ENCODE measurements at places on chromosomes 11 and 22.

DNA sequence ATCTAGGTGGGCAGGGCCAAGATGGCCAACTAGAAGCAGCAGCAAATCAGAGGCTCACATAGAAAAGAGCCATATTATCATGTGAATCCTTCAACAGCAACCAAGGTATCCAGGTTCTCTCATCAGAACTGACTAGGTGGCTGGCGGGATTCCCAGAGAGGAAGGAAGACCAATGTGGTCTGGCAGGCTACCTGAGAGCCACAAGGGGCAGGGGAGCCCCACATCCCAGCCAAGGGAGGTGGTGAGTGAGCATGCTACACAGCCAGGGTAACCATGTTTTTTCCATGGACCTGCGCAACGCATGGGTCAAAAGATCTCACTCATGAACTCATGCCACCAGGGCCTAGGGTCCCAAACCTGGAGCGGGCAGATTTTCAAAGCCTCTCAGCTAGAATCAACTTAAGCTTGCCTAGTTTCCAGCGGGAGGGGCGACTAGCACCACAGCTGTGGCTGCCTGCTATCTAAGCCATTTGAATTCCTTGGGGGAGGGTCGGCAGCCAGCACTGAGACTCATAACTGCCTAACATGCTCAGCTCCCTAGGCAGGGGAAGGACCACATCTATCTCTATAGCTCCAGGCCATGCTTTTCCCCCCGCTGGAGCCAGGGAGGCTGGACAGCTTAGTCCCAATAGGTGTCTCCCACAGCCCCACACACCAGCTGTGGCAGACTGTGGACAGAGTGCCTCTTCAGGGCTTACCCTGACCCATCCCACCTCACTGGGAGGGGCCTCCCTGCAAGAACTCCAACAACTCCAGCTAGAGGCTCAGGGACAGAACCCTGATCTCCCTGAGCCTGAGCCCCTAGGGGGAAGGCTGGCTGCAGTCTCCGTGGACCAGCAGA is 28.7 kb upstream of the CASP12 start:
- DNase-seq = no peak

DNA sequence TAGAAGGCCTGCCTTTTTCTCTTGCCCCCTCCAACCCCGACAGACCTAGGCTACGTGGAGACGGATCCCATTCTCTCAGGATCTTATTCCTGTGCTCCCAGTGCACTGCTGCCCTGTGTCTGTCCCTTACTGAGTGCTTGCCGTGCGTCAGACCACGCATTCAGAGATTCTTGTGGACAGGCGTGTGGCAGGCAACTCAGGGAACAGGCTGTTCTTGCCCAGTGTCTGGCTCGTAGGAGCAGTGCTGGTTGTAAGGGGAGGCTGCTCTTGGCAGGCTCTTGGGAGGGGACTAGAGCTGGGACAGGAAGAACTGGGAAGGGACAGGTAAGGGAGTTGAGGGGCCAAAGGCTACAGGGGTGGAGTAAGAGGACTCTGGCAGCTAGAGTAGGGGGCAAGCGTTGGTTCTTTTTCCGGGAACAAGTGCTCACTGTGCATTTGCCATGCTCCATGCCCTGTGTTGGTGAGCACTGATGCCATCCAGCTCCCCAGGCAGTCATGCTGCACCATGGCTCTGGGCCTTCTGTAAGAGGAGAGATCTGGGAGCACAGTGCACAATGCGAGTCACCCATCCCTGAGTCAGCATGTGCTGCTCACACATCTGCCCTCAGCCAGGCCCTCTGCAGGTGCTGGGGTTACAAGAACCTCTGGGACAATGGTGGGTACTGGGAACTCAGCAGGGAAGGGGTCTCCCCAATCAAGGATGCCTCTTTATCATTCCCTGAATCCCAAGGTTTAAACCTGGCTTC is 119.1 kb downstream of the TBC1D22A start:
- DNase-seq = no peak

- DNase-seq = peak; percentile 46
Measured at GRCh38 chr22:20021196-20022181, 579 bp downstream of the TANGO2 start.

- DNase-seq = no peak
Measured at GRCh38 chr11:12876340-12876739, 132.8 kb upstream of the RASSF10 start.

DNA sequence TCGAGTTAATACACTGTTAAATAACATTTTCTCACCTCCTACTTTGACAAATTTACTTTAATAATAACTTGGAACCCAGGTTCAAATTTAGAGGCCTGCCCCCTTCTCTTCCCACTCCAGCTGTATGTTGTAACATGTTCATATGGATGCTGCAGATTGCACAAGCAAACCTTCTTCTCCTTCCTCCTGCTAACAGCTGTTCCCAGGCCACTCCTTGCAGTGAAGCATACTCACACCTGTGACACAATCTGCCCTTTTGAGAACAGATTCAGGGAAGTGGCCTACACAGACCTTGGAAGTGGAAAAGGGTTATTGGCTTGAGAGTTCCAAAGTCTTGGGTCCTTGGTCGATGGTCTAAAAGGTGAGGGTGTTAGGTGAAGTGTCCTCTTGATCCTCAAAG is 131.9 kb downstream of the TEAD1 start:
- DNase-seq = peak; percentile 59

- no peak for DNase-seq
Measured at GRCh38 chr11:117290809-117291396, at the start of gene BACE1-AS. TSS of gene BACE1-AS (plus strand) at chr11:117291346.

- DNase-seq = no peak
Measured at GRCh38 chr22:37126882-37127281, 17.4 kb upstream of the TMPRSS6 start.

GRCh38 chr11:45453721-45454120 is 167.6 kb upstream of the SYT13 start:
- DNase-seq = no peak

DNA sequence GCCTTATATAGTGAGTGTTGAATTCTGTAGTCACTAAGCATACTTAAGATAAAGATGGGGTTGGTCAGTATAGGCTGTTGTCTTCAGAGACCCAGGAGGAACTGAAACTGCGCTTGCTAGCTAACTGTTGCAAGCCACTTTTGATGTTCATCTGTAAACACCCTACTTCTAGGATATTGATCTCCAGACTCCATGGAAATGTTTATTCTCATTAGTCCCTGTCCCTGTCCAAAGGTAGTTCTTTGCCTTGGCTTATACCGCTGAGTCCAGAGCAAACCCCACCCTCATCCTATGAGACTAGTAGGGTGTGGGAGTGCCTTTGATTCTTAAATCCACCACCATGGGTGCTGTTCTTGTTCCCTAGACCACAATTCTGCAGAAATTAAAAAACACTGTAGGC is 36.4 kb downstream of the DEPDC5 start:
- no peak for DNase-seq

- no peak for DNase-seq
Measured at GRCh38 chr22:48594016-48594756, 1233.5 kb downstream of the BRD1 start.

GRCh38 chr11:4041731-4042391 is 52.7 kb upstream of the RRM1 start:
- DNase-seq = no peak

DNA sequence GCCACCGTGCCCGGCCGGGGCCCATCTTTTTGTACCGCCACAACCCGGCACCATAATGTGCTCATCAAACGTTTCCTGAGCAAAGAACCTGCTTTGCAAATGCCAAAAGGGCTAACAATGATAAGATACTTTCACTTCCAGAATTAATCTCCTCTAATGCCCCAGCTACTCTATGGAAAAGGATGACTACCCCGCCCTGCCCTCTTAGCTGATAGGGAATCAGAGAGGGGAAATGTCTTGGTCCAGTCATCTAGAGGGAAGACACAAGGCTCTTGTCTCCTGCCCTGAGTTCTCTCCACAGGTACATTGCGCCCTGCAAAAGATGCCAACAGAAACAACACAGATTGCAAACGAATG is 586 bp downstream of the TTLL1 start:
- DNase-seq = no peak

DNA sequence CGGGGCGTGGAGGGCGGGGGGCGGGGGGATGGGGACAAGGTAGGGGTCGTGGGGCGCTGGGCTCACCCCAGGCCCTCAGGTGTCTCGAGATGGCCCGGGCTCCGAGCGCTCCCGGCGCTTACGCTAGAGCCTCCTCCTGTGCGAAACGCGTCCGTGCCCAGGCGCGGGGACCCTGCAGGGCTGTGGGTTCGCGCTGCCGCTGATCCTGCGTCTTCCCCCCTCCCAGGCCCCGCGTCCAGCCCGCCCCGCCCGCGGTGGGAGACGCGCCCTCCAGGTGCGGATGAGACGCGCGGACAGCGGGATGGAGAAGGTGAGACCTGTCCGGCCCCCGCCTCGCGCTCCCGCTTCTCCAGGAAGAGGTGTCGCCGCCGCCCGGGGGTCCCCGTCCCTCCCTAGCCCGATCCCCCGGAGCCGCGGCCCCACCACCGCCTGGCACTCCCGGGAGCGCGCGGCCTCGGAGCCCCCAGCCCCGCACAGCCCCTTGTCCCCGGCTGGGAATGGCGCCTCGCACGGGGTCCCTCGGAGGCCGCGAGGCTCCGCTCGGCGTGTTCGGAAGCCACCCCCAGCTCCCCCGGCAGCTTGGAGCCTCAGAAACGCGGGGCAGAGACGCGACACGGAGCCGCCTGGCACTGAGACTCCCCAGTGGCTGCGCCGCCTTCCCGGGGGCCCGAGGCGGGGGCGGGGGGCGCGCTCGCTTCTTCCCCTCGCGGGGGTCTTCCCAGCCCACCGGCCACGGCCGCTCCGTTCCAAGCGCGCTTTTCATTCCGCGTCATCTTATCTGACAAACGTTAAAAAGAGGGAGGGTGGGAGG is 27.6 kb upstream of the TOLLIP start:
- no peak for DNase-seq

- no peak for DNase-seq
Measured at GRCh38 chr11:6390718-6391469, 620 bp downstream of the SMPD1 start.

DNA sequence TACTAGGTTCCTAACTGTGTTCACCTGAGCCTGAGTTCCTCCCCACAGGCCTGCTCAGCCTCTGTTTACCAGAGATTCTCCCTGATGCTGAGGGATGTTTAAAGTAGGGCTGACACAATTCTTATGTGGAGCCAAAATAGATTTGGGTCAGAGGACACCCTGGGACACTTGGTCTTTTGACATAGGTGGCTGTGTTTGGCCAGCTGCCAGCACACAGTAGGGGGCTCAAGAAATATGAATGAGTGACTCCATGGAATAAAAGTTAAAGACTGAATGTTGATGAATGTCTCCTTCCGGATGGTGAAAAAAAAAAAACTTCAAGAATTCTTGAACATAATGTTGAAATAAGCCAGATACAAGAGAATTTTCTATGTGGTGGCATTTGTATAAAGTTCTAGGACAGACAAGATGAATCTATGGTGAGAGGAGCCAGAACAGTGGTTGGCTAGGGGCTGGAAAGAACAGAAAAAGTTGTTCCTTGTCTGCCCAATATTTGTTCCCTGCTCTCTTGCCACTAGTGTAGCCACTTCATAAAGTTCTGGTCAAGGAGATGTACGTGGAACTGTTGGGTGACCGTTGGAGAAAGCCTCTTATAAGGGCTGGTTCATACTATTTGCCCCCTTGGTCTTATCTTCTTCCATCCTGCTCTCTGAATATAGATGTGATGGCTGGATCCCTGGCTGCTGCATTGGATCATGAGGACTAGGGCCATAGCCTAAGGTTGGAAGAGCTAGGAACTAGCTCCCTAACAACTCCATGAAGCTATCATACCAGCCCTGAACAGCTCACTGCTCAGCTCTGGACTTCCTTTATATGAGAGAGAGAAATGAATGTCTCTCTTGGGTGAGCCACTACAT is 40.3 kb upstream of the SMTN start:
- no peak for DNase-seq

DNA sequence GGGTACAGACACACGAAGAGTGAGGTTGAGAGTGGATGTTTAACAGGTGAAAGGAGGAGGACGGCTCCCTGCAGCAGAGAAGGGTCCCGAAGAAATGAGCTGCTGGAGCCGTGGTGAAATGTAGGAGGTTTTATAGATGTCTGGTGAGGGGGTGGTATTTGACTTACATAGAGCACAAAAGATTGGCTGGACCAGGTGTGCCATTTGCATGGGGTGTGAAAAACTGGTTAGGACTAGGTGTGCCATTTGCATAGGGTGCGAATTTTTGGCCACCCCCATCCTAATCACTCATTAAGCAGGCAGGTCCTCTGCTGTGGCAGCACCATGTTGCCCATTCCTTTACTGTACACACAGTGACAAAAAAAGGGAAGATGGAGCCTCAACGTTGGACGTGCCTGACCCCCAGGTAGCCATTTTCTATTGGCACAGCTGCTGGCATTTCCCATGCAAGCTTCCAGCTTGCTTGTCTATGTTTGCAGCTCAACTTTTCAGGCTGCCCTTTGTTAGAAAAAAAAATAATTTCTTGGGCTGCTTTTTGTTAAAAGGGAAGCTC is 581.7 kb upstream of the B3GAT1 start:
- no peak for DNase-seq

DNA sequence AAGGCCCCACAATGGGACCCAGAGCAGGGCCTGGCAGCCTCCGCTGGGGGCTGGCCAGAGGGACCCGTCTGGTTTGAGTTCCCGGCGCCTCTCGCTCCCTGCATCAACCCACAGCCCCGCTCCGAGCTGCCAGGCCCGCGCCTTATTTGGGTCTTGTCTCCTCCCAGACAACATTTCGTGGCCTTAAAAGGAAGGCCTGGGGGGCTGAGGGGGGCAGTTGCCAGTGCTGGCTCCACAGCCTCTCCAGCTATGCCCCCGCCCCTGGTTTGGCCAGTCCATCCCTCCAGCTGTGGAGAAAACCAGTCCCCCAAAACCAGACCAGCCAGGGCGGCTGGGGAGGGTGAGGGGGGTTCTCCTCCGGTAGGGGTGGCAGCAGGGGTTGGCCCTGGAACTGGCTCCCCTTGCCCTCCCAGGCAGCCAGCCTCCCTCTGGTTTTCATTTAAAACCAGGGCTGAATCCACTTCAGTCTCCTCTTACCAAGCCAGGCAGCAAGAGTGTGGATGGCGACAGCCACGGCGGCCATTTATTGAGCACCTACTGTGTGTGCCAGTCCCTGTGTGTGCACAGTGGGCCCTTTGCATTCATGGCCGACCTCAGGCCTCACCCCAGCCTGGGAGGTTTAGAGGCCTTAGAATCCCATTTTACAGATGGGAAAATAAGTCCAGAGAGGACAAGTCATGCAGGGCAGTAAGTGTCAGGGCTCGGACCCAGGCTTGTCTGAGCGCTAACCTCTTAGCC is 18.6 kb downstream of the EMID1 start:
- no peak for DNase-seq

GRCh38 chr11:16787035-16787742 is 48.7 kb downstream of the C11orf58 start:
- DNase-seq = peak; percentile 44

GRCh38 chr22:39925909-39926679 is 25.2 kb downstream of the GRAP2 start:
- DNase-seq = no peak

DNA sequence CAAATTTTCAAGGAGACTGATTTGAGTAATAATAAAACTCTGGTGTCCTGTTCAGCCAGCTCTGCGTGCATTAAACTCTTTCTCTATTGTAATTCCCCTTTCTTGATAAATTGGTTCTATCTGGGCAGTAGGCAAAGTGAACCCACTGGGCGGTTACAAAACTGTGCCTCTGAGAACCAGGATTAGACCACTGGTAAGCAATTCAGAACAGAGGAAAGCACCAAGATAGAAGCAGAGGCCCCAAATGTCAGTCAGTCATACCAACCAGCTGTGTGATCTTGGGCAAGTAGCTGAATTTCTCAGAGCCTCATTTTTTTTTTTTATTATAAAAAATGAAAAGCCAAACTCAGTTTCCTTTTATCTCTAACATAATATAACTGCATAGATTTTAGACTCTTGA is 54.9 kb downstream of the TRIM44 start:
- DNase-seq = no peak
